Amniotic epithelial cell (primary cell): ENCODE measurements at places on chromosomes 3 and 15.

GRCh38 chr3:97694876-97695275 lies 69.7 kb upstream of the ARL6 start:
- no peak for DNase-seq

GRCh38 chr15:68091743-68092142 lies 37.6 kb downstream of the PIAS1 start:
- no peak for DNase-seq

DNA sequence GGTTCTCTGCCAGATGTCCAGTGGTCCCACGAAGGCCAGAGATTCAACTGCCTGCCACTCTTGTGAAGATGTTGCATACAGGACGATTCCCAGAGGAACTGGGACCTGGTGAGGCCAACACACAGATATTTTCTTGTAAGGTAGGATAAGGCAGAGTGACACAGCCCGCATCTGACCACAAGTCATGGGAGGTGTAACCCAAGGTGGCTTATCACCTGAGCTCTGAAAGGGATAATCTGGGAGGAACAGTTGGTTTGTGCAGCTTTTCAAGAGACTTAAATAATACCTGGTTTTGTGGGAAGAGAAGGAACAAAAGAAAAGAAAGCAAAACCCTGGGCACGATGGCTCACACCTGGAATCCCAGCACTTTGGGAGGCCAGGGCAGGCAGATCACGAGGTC lies 39.8 kb upstream of the NR2F2 start:
- no peak for DNase-seq

DNA sequence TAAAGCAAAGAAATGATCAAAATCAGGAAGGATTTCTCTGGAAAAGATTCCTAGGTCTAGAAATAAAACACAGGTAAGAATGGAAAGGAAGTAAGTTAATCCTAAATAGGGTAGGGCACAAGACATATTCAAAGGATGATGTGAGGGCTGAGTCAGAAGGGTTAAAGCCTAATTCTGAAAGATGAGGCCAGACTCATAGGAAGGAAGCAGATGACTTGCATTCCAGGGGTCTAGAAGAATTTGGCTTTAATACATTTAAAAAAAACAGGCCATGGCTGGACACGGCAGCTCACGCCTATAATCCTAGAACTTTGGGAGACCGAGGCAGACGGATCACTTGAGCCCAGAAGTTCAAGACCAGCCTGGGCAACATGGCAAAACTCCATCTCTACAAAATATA lies 3.2 kb downstream of the SSR3 start:
- peak; percentile 59 for DNase-seq

DNA sequence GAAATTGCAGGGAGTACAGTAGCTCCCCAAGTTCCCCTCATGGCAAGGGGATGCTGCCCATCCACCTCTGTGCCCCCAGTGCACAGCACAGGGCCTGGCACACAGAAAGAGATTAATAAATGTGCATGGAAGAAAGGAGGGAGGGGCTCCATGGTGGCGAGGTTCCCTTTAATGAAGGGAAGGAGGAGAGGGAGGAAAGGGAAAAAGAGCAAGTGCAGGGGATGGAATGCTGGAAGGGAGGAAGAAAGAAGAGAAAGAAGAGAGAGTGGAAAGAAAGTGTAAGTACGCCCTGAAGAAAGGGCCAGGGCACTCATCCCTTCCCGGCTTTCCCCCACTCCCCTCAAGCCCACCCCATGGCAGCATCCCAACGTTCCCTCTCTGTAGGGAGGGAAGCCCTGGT lies 1.5 kb upstream of the VIPR1 start:
- no peak for DNase-seq

DNA sequence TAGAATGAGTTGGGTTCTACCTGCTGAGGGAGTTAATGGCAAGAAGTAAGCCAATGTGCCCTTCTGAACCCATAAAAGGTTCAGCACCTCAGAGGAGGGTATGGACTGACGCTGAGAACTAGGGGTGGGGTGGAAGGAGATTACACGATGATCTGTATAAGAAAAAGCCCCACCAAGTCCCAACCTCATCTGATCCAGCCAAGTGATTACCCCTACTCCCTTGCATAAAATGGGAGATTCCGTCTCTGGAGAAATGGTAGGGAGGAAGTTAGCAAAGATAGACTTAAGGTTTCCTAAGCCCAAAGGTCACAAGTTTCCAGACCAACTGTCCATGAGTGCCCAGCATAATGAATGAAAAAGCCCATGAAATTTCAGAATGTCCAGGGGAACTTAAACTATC lies 7.1 kb upstream of the DVL3 start:
- no peak for DNase-seq

GRCh38 chr15:50431204-50431603 lies 7.0 kb downstream of the USP8 start:
- no peak for DNase-seq

DNA sequence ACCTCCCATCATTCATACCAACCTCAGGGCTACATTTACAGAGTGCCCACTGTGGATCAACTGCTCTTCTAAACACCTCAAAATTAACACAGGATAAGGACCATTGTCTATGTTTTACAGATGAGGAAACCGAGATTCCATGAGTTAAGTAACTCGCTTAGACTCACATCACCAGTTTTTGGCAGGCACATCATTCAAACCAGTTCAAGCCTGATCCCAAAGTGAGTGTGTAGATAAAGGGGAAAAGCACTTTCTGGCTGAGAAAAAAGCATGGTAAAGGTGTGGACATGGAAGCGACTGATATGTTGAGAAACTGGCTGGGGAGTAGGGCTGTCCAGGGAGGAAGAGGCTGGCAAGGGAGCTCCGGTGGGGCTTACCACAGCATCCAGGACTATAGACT lies 193.7 kb upstream of the RORA start:
- no peak for DNase-seq

DNA sequence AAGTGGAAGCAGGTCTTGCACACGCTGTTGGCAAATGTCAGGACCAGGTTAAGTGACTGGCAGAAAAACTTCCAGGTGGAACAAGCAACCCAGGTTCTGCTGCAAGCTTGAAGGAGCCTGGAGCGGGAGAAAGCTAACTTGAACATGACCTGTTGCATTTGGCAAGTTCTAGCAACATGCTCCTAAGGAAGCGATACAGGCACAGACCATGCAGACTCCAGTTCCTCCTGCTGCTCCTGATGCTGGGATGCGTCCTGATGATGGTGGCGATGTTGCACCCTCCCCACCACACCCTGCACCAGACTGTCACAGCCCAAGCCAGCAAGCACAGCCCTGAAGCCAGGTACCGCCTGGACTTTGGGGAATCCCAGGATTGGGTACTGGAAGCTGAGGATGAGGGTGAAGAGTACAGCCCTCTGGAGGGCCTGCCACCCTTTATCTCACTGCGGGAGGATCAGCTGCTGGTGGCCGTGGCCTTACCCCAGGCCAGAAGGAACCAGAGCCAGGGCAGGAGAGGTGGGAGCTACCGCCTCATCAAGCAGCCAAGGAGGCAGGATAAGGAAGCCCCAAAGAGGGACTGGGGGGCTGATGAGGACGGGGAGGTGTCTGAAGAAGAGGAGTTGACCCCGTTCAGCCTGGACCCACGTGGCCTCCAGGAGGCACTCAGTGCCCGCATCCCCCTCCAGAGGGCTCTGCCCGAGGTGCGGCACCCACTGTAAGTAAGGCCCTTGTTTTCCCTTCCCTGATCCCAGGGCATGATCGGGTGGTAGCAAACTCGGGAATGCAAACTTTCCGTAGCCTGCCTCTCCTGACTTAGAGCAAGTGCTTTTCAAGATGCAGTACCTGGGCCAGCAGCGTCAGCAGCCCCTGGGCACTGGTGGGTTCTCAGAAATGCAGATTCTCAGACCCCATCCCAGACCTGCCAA lies 759 bp downstream of the GALNT15 start:
- peak; percentile 37 for DNase-seq

DNA sequence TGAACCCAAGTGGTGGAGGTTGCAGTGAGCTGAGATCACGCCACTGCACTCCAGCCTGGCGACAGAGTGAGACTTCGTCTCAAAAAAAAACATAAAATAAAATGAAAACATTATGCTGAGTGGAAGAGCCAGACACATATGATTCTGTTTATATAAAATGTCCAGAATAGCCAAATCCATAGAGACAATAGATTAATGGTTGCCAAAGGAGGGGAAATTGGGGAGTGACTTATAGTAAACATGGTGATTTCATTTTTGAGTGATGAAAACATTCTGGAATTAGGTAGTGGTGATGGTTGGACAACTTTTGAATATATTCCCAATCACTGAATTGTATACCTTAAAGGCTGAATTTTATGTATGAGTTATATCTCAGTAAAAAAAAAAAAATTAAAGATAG lies 172.0 kb upstream of the BFSP2 start:
- no peak for DNase-seq

- DNase-seq, result no peak
Observed at GRCh38 chr15:38154837-38155236, 97.8 kb upstream of the SPRED1 start.

DNA sequence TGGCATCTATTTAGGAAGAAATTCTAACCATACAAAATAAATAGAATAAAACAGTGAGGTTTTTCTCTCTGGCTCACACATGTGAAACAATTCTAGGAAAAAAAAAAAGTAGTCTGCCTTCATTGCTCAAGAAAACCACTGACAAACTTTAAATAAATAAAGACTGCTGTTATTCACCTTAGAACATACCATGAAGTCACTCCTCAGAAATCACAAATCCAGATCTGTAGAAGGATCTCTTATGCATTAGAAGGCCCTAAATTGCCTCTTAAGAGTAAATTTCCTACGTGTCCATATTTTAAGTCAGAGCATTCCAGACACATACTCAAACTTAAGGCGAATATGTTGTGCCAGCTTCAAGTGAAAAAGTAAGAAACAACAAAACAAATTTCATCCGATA lies 217.3 kb downstream of the ZIC4 start:
- DNase-seq, result no peak

DNA sequence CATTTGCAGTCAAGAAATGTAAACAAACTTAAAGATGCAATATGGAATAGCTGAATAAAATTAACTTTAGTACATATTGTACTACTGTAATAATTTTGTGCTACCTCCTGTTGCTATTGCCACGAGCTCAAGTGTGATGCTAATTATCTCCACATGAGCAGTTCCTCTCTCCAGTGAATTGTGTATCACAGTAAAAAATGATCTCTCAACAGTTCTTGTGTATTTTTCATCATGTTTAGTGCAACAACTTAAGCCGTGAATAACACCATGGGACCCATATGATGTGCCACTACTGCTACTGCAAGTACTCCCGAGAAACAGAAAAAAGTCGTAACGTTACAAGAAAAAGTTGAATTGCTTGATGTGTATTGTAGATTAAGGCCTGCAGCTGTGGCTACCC lies 12.4 kb downstream of the RIOX2 start:
- no peak for DNase-seq
